ENCODE measurements at places on chromosomes 1 and 21. TPM values are rescaled to one million over a fixed set of nuclear protein-coding genes. Genes with fewer than 3 reads are reported as not detected.

ZSCAN20 gene
- 7.5 TPM for total RNA-seq

NT5C1A gene
- total RNA-seq = 0.29 TPM

PIGR gene
- total RNA-seq = 123 TPM

PTPN14 gene
- total RNA-seq = 57.4 TPM

MFAP2 gene
- total RNA-seq = 4.5 TPM

ECM1 gene
- 10.2 TPM for total RNA-seq

ALG14 gene
- total RNA-seq = 1.6 TPM

LYST gene
- 63.3 TPM for total RNA-seq

F13B gene
- not detected for total RNA-seq

TRIM63 gene
- 4.0 TPM for total RNA-seq

- DNase-seq = no peak
Measured at GRCh38 chr1:20974951-20975350, 187.8 kb upstream of the HP1BP3 start.

- DNase-seq = no peak
Measured at GRCh38 chr1:79825551-79825950, 819.0 kb upstream of the ADGRL4 start.

DNA sequence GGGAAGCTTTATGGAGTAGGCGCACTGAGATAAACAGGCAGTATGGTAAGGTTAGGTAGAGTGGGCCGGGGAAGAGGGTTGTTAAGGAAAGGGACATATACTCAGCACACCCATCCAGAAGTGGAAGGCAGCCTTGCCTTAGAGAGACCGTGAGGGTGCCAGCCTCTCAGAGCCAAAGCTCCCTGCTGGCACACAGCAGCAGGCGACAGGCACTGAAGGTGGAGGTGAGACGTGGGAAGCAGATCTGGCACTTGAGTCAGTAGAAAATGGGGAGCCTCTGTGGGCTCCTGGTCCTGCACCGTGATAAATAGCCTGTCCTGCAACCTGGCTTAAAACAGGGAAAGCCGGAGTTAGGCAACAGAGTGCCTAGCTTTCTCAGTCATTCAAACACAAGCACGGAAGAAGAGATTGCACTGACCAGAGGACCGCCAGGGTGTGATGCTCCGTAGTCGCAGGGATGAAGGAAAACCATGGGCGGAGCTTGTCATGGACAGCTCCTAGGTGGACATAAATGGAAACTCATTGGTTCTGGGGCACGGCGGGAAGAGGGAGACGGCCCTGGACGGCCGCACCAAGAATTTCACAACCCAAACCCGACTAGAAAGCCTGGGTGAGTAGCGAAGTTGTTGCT, 15.5 kb downstream of the KCNK1 start:
- no peak for DNase-seq

DNA sequence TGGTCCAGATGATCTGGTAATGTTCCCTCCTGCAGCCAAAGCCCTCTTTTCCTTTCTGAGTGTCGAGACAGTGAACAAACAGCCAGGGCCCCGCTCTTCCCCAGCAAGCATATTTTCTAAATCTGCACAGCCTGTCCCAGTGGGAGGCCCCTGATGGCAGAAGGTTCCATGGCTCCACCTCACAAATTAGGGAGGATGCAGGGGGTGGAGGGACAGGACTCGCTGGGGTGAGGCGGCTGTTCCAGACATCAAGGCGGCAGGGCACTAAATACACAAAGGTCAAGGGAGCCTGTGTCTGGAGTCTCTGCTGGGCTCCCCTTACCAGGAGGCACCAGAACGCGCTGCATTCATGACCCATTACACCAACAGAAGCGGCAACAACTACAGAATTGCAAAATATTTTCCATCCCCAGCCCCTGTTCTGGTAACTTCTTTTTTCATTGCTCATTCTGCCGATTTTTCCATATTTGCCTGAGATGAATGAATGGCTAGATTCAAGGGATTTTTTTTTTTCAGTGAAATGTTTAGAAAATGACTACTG, 27.0 kb upstream of the PRELP start:
- DNase-seq = no peak

GRCh38 chr1:160664573-160665051, 17.8 kb upstream of the SLAMF1 start:
- DNase-seq = no peak

DNA sequence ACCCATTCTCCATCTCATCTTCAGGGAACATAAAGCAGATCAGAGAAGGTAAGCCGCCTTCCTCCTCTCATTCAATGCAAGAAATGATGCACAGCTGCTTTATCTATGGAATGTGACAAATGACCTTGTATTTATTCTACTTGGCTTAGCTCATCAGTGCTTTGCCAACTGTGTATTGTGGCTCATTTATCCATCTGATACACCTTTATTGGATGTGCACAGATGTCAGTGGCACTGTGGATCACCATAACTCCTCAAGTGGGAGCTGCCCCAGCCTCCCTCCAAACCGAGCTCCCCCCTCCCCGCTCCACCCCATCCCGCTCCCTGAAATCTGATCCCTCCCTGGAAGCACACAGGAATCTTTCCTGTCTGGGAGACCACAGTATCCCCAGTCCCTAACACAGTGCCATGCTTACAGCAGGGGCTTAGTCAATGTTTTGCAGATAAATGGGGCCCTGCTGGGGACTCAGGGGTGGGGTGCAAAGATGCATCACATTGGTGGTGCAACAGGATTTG, 156.0 kb upstream of the RAB4A start:
- DNase-seq = no peak

DNA sequence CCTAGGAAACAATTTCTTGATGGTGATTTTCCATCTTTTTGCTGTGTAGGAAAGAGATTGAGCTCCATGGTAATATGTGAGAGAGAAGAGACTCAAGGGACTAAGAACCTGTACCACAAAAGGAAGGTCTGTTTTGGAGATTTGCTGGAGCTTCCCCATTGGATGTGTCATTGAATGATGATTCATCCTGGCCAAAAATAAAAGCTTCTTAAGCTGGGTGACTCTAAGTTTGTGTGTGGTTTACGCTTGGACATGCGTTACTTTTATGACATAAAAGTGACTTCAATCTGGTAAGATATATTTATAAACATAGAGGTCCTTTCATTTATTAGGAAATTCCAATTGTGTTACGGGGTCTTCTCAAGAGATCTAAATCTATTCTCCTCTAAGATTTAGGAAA, 17.4 kb upstream of the IL19 start:
- DNase-seq = no peak

- DNase-seq = no peak
Measured at GRCh38 chr21:46144464-46145070, 10.8 kb downstream of the FTCD start.

DNA sequence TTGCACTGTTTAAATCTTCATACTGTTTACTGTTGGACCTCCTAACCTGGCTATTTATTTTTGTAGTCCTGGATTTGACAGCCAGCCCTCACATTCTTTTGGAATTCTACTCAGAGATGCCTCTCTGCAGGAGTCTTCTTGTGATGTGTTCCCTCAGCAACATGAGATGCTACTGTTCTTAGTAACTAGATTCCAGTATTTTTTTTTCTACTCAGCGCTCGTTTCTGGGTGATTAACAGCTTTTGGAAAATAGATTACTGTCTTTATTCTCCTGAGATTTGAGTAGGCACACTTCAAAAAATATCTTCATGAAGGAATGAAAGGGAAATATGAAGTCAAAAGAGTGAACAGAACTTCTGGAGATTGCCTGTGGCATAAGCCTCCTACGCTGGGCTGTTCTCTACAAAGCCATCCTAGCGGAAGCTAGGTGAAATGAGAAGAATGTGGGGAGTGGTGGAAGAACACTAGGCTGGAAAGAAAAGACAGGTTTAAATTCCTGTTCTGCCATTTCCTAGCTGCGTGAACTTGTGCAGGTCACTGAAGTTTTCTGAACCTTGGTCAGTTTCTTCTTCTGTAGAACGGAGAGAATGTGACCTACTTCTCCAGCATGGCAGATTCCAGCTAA, 75.9 kb downstream of the LRRC8C start:
- DNase-seq = no peak

DNA sequence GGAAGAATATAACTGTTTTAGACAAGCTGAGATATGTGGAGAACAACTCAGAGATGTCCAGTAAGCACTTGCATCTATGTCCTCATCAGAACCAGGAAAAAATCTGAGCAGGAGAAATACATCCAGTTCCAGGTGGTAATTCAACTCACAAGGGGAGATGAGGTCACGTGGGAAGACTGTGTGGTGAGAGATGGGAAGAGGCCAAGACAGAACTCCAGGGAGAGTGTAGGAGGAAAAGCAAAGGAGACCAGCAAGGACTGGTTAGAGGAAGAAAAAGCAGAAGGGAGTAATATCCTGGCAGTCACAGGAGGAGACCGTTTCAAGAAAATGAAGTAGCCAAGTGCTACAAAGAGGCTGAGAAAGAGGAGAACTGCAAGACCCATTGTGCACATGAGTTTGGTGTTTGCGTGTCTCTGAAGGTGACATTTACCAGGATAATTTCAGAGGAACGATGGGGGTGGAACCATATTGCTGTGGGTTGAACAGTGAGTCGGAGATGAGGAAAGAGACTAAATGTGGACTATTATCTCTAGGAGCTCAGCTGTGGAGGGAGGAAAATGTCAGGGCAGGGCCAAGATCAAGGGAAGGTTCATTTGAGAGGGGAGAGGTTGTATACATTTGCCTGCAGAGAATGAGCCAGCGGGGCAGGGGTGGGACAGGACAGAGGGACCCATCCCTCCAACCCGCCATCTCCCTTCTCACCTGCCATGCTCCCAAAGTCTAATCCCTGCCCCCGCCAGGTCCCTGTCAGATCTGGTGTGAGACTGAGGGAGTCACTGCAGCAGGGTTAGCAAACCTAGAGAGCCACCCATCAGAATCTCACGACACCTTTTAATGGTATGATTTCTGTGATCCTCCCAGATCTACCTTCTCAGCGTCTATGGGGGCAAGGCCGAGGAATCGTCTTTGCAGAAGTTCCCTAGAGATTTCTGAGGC, 24.9 kb downstream of the SUSD4 start:
- DNase-seq = no peak

DNA sequence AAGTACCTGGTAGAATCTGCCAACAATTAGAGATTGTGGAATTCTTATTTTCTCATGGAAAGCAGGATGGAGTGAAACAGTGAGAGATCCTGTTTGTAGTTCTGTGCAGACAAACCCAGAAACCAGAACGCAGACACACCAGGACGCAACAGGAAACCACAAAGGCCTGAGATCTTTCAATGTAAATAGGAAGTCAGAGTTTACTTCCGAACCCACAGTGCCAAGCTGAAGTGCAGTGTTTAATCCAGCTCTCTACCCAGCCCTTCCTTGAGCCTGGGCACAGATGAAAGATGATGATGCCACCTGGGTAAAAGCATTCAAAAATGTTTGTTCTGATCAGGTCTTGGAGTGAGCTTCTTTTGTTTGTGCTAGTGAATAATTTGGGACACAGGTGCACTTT, 244.2 kb upstream of the HOOK1 start:
- no peak for DNase-seq

GRCh38 chr1:91165033-91165654, 143.3 kb upstream of the ZNF644 start:
- DNase-seq = peak; percentile 79

GRCh38 chr1:233356705-233356987, 29.1 kb downstream of the MAP3K21 start:
- DNase-seq = no peak

DNA sequence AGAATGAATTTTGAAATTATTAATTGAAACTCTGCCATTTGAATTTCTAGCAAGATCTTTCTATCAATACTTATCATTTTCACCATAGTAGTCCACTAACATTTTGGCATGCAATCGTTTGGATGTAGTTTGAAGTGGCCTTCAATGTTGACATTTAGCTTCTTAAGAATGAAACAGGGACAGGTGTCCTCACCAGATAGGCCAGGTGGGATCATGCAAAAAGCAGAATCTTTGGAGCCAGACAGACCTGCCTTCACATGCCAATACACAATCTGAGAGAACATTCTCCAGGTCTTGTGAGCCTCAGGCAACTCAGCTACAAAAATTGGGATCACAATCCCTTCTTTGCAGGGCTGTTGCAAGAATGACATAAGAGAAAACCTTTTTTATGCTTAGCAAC, 18.3 kb upstream of the HSPA13 start:
- DNase-seq = no peak

GRCh38 chr1:21567241-21568005, 58.2 kb downstream of the ALPL start:
- DNase-seq = no peak

DNA sequence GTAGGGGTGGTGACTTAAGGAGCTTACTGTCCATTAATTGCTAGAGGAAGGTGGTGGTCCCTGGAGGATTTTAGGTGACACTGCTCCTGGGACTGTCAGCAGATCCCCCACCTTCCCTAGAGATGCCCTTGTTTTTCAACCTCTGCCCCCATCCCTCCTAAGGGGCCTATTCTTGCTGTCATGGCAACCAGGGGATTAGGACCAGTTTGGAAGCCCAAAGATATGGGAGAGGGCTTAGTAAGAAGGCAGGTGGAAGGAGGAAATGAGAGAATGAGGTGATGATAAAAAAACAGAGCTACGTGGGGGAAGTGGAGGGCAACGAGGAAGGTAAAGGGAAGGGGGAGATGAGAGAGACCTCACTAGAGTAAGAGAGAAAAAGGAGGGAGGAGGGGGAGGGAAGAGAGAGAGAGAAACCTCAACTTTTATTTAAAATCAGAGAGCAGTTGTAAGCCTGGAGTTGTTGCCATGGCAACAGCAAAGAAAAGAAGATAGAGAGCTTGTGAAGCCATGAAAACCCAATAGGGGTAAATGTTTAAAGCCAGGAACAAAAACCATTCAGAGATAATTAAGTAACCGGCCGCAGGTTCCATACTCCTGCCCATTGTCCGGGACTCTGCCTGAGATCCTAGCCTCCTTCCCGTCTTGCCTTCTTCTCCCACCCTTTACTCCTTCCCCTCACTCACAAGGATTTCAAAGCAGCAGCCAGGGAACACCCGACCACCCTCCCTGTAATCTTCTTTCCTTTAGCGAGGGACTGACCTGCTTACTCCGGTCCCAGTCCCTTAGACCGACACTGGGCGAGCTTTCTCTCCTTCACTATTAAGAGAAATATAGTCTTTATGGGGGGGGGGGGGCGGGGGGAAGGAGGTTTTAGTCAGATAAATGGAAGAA, 20.6 kb downstream of the KIRREL1 start:
- DNase-seq = no peak

- no peak for DNase-seq
Measured at GRCh38 chr1:89822109-89822962, 1.5 kb downstream of the LRRC8D start.

GRCh38 chr1:10663678-10664035, 132.8 kb downstream of the CASZ1 start:
- DNase-seq = no peak

GRCh38 chr1:163090321-163090945, 21.3 kb downstream of the RGS4 start:
- DNase-seq = no peak

- DNase-seq = peak; percentile 27
Measured at GRCh38 chr1:173420330-173420806, 56.8 kb upstream of the PRDX6 start.

GRCh38 chr1:212313616-212314015, 28.4 kb downstream of the PPP2R5A start:
- no peak for DNase-seq

- no peak for DNase-seq
Measured at GRCh38 chr1:41823471-41823870, 95.3 kb downstream of the HIVEP3 start.

DNA sequence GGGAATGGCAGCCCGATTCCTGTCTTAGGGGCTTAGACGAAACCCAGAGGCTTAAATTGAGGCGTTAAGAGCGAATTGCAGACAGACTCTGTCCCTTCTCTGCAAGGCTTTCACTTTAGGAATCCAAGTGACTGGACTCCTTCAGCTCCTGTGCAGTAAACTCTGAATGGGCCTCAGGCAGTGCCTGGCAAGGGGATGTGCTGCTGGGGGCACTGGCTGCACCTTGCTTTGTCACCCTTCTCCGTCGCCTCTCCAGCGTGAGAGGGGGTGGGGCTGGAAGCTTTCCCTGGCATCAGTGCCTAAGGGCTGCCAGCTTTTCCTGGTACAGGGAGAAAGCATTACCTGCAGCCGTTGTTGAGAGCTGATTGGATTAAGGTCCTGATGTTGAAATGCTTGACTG, 39.9 kb upstream of the NFASC start:
- DNase-seq = no peak
